ENCODE measurements at places on chromosomes 2 and 18.

DNA sequence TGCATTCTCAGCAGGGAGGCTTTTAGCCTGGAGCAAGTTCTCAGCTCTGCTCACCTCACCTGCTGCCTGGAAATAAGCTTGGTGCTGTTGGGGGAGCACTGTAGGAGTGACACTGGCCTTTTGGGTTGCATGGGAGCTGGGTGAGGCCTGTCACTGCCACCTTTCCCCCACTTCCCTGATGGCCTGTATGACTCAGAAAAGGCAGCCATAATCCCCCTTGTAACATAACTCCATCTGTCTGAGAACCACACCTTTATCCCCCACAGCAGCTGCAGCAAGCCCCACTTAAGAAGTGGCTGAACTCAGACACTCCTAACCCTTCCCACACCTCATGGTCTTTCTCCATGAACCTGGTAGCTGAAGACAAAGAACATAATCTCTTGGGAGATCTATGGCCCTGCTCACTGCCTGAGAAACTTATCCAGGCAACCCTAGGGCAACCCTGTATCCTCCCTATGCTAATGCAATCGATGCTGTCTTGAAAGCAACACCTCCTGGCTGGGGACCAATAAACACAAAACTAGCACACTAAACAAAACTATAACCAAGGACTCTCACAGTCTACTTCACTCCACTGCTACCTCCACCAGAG is 258.9 kb upstream of the OSR1 start:
- no peak for DNase-seq

DNA sequence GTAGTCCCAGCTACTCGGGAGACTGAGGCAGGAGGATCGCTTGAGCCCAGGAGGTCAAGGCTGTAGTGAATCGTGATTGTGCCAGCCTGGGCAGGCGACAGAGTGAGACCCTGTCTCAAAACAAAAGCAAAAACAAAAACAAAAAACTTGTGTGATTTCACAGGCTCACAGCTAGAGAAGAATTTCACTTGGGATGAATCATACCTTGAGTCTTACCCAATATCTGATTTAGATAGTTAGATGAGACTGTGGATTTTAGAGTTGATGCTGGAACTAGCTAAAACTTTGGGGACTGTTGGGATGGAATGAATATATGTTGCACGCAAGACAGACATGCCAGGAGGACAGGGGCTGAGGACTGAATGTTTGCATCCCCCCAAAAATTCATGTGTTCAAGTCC is 4.4 kb downstream of the ANKRD29 start:
- DNase-seq: no peak

- no peak for DNase-seq
Measured at GRCh38 chr18:13363359-13363758, 144.8 kb downstream of the LDLRAD4 start.

- no peak for DNase-seq
Measured at GRCh38 chr2:69086466-69086865, 73.5 kb downstream of the ANTXR1 start.

GRCh38 chr2:227818675-227819397 is 5.2 kb downstream of the CCL20 start:
- DNase-seq: no peak

- DNase-seq: no peak
Measured at GRCh38 chr2:135124924-135125886, 73.1 kb downstream of the RAB3GAP1 start.

- peak; percentile 73 for DNase-seq
Measured at GRCh38 chr18:26655525-26656430, 107.4 kb upstream of the KCTD1 start.

DNA sequence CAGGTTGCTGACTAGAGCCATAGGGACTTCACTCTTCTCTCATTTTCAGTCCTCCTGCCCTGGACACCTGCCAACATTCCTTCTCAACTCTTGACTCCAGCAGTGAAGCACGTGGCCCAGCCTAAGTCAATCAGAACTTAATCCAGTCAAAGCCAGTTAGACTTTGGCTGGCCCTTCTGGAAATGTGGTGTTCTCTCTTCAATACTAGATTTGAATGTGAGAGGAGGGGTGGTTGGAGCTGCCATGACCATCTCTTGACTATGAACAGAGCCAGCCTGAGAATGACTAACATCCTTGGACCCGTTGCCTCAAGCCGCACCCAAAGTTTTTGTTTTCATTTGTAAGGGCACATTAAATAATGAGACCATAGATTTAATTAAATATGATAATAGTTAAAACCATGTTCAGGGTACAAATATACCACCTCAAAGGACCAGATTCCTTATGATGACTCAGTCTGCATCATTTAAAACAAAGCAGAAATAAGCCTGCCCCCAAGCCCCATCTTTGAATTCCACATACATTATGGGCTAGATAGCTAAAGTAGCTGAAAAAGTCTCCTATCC is 49.7 kb upstream of the RASGRP3 start:
- no peak for DNase-seq

- DNase-seq: no peak
Measured at GRCh38 chr2:213696442-213696841, 412.2 kb downstream of the SPAG16 start.

DNA sequence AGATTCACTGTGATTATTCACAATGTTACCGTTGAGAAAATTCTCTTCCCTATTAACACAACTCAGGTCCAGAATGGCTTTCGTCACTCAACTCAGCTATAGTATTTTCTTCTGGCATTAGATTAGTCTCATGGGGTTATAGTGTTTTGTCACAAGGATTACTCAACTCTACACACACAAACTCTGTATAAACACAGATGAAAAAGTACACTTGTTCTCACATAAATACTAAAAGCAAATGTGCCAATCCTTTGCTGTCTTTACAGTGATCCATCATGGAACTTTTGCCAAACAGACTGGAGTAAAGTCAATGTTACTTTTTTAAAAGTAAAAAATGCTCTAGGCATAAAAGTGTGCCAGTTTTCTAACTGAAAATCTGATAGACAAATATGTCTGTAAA is 267.6 kb downstream of the RBM43 start:
- DNase-seq: no peak

DNA sequence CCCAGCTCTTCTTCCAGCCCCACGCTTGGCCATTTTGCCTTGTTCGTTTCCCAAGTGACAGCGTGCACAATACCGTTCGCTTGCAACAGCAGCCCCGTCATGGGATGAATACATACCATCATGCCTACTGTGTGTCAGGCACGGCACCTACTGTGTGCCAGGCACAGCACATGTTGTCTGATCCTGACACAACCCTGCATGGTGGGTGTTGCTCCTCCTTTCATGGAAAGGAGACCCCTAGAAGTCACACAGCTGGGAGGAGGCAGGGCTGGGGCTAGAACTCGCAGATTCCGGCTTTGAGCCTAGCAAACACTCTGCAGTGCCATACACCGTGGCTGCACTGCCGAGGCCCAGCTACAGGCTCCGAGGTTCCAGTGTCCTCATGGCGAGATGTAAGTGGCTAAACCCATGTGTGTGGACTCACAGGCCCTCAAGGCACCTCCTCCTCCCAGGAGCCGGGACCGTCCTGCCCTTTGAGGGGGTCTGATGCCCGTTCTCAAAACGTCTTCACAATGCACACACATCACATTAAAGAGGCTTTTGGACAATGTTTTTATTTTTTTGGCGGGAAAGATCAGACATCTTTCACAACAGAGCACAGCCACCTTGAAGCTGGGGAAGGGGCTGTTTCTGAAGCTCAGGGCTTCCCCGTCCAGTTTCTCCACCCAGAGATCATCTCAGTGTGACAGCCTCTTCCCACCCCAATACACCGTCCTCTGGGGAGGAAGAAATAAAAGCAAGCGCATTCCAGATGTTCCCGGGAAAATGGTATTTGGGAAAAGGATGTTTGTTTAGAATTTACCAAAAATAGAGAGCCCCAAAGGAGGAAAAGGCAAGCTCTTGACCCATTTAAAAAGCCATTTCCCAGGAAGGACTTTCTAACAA is 64.9 kb downstream of the HS1BP3 start:
- no peak for DNase-seq

DNA sequence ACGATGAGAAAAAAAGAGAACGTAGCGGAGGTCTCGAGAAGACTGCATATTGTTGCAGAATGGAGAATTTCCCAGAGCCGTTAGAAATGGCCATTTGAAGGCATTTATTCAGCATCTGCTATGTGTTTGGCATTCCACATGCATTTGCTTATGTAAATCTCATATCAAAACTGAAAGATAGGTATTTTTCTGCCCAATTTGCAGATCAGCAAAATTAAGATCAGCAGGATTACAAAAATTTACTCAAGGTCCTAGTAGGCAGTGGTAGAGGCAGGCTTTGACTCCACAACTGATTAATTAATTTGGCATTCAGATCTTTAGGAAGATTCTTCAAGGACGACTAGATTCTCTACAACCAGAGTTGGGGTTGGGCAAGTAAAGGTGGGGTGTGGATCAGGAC is 1.8 kb upstream of the E2F6 start:
- no peak for DNase-seq

DNA sequence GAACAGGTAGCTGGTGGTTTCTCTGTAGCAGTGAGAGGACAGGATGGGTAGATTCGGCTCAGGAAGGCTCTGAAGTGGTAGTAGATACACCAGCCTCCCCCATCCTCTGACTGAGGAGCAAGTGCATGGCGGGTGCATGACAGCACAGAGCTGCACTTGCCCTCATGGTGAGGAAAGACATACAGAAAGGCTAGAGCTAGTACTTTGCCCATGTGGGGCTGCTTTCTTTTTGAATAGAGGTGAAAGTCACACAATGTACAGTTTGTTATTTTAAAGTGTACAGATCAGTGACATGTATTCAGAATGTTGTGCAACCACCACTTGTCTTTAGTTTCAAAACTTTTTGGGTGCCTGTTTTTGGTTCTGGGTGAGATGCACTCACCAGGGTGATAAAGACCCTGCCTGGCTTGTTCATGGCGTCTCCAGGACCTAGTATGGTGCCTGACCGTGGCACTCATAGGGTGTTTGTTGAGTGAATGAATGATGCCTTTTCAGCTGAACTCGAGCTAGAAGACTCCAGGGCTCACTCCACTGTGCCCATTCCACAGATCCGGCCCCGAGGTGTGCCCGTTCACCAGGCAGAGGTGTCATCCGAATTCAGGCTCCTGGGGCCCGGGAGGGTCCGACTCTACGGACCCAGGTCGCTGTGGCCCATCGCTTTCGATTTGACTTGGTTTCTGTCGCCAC is 421 bp upstream of the VAMP5 start:
- no peak for DNase-seq

- DNase-seq: no peak
Measured at GRCh38 chr2:175152242-175152641, 15.8 kb downstream of the ATF2 start.

- DNase-seq: no peak
Measured at GRCh38 chr18:23716516-23716915, 27.3 kb downstream of the LAMA3 start.

DNA sequence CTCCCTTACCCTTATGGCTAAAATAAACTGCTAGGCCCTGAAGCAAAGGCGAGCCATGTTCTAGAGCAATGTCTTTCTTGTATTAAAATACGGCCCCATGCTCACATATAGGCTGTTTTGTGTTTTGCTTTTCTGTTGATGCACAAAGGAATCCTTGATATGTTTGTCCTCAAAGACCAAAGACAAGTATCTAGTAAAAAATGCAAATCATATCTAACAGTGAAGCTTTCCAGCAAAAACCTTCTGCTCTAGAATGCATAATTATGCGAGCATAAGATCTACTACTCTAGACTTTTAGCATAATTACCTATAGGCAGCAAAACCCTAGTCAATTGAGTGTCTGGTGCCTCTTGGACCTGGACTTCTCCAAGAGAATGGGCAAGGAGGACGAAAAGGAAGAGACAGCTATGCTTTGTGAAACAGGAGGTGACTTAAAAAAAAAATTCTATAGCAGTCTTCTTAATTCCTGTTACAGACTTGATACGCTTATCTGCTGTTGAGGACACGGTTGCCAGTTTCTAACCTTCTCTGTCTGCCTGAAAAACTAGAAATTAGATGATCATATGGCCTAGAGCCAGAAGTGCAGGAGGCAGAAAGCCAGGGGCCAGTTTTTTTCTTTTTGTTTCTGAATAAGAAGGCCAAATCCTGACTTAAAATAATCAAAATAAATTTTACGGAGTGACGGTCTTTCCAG is 1.5 kb upstream of the AMMECR1L start:
- DNase-seq: no peak

DNA sequence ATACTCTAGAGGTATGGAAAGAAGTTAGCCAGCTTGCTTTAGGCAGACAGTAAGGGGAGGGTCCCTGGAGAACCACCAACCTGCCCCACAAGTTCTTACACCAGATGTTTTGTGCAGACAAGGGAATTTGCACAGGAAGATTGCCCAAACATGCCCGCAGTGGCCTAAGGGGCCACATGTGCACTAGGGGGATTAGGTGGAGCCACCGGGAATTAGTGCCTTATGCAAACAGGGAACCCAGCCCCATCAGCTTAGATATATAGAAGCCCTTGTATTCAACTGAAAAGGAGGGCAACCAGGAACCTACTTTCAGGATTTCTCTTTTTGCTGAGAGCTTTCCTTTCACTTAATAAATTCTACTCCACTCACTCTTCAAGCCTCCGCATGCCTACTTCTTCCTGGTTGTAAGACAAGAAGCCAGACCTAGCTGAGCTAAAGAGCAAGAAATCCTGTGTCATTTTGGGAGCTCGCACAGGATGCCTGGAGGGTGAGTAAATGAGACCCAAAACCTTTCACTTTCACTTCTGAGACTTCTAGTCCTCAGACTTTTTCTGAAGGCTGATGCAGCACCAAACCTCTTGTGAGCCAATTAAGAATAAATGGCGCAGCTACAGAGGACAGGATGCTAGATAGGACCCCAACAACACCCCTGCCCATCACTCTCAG is 146.3 kb downstream of the GCA start:
- DNase-seq: no peak

DNA sequence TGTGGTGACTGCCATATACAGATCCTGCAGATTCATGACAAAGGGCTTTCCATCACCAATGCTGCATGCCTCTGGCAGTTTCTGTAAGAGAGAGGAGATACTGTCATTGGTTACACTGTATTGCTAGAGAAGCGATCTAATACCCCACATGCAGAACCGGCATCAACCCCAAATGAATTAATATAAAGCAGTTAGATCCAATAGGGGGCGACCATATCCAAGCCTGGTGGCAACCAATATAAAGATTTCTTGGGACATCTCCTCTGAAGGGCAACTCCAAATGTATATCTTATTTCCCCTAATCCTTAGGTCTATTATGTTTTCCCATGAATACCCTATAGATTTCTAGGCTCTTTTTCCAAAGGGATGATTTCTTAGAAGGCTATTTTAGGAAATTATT is 17.4 kb upstream of the IHH start:
- DNase-seq: no peak

DNA sequence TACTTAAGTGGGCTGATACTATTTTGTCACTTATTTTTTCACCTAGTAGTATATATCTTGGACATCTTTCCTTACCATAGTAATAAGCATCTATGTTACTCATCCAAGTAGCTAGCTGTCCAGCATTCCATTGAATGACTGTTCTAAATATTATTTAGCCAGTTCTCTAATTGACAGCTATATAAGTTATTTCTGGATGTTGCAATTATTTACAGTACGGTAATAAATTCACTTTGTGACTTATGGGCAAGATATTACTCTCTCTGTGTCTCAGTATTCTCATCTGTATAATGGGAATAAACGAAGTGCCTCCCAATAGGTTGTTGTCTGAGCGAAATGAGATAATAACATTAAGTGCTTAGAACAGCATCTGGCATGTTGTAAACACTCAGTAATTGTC is 46.6 kb upstream of the AGAP1 start:
- no peak for DNase-seq
